ENCODE measurements at places on chromosomes 7 and 10. TPM values are rescaled to one million over a fixed set of nuclear protein-coding genes. Genes with fewer than 3 reads are reported as not detected.

Gene TRPV5
- not detected for total RNA-seq

Gene SH2B2
- total RNA-seq = 9.4 TPM

Gene BTBD16
- not detected for total RNA-seq

Gene FAM241B
- total RNA-seq = 13.7 TPM

Gene HOXA11
- not detected for total RNA-seq

Gene DYDC2
- 2.6 TPM for total RNA-seq

Gene EVX1
- not detected for total RNA-seq

Gene ADAM22
- 8.7 TPM for total RNA-seq

Gene ZNF503
- 0.09 TPM for total RNA-seq

DNA sequence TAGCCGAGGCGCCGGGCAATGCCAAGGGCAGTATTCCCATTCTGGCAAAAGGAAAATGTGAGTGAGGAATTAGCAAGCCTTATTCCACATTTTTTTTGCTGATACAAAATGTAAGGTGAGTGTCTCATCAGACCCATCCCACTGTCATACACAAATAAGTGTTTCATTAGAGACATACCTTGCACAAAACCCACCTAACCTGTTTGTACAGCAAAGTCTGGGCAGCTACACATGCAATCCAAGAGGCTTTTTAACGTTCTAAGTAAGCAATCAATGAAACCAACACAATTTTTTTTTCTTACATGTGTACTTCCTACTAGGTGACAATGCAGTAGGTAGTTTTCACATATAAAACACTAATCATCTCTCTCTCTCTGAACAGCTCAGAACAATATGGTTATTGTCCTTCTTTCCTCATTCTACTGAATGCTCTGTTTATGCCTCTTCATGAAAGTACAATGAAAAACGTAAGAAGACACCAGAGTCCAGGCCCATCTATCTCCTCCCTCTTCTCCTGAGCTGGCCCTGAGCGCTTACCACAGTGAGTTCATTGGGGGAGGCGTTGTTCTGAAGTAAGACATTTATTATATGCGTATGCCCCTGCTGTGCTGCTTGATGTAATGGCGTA is 217.2 kb downstream of the ANK3 start:
- H3K4me3 ChIP-seq = no peak overlapping the region
- no peaks in the 10 kb centered on the region for H3K4me1 ChIP-seq
- H3K27me3 ChIP-seq = no peaks in the 10 kb centered on the region
- DNase-seq = no peak
- H3K27ac ChIP-seq = no peak overlapping the region

DNA sequence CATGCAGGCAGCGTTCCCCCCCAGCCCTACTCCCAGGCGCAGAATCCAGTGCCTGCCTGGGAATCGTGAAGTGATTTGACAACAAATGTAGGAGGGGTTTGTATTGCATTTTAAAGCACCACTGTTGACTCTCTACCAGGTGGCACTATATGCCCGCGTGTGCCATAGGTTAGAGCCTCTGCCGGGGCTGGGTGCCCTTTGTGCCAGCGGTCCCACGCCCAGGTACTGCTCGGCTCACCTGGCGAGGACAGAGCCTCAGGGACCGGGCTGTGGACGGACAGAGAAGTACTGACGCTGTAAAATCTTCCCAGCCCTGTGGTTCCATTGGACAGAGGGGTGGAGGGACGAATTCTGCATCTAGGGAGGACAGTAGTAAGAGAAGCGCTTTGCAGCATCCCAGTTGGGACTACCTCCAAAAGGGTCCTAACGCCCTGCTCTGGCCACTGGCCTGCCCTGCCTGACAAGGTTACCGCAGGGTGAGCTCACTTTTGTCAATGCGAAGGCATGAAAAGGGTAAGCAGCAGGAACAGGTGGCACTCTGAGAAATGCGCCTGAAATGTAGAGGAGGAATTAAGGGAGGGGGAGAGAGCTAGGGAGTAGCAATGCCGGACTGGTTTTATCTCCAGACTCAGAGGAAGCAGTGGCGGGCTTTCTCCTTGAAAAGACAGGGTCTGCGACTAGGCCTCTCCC is 788 bp upstream of the CACNA2D1 start:
- H3K36me3 ChIP-seq = no peaks in the 10 kb centered on the region
- H3K4me1 ChIP-seq = 0 out of 2 replicates have a peak, but pooled peaks cover 2% of the 10 kb centered on the region
- no peaks in the 10 kb centered on the region for H3K27me3 ChIP-seq
- H3K4me3 ChIP-seq = peak overlapping the region; percentile 94

- DNase-seq = no peak
- no peaks in the 10 kb centered on the region for H3K36me3 ChIP-seq
- H3K27me3 ChIP-seq = peaks cover 96% of the 10 kb centered on the region
- no peaks in the 10 kb centered on the region for H3K4me1 ChIP-seq
These were observed 726 bp upstream of the HOXA9 start for GRCh38 chr7:27165996-27166530.

- no peaks in the 10 kb centered on the region for H3K27me3 ChIP-seq
- no peak overlapping the region for H3K4me3 ChIP-seq
- no peak for DNase-seq
- H3K36me3 ChIP-seq = no peaks in the 10 kb centered on the region
- no peaks in the 10 kb centered on the region for H3K4me1 ChIP-seq
- no peak overlapping the region for H3K27ac ChIP-seq
These were observed 52.5 kb upstream of the USP6NL start for GRCh38 chr10:11663763-11664555.

GRCh38 chr7:159023746-159024145 is 120.9 kb downstream of the VIPR2 start:
- peak; percentile 18 for DNase-seq
- H3K27me3 ChIP-seq = no peaks in the 10 kb centered on the region
- 0 out of 2 replicates have a peak, but pooled peaks cover 2% of the 10 kb centered on the region for H3K4me1 ChIP-seq
- H3K36me3 ChIP-seq = peaks cover 5% of the 10 kb centered on the region
- H3K4me3 ChIP-seq = no peak overlapping the region

DNA sequence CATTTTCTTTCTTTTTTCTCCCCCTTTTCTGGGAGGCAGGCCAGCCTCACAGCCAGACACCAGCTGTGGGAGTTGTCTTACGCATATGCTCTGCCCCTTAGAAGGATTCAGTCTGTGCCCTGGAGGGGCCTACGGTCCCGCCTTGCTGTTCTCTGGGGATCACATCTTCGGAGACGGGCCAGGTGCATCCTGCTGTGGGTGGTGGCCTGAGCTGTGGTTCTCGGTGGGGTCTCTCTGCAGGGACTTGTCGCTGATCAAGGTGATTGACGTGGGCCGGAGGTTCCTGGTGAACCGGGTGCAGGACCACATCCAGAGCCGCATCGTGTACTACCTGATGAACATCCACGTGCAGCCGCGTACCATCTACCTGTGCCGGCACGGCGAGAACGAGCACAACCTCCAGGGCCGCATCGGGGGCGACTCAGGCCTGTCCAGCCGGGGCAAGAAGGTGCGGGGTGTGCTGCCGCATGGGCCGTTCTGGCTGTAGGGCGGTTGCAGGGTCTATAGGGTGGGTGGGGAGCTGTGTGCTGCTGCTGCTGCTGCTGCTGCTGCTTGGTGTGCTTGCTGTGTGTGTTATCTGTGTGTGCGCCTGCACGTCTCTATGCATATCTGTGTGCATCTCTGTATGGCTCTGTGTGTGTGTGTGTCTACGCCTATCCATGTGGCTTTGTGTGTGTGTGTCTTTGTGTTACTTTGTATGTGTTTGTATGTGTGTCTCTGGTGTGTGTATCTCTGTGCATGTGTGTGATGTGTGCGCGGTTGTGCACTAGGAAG is 17.9 kb downstream of the PFKFB3 start:
- no peak overlapping the region for H3K4me3 ChIP-seq
- H3K4me1 ChIP-seq = no peaks in the 10 kb centered on the region
- H3K27me3 ChIP-seq = no peaks in the 10 kb centered on the region
- no peak for DNase-seq
- H3K27ac ChIP-seq = no peak overlapping the region

- no peak overlapping the region for H3K27ac ChIP-seq
- H3K4me3 ChIP-seq = no peak overlapping the region
- H3K4me1 ChIP-seq = peaks cover 8% of the 10 kb centered on the region
- H3K27me3 ChIP-seq = no peaks in the 10 kb centered on the region
- DNase-seq = no peak
These were observed 116.4 kb downstream of the PTEN start for GRCh38 chr10:87979847-87980246.

DNA sequence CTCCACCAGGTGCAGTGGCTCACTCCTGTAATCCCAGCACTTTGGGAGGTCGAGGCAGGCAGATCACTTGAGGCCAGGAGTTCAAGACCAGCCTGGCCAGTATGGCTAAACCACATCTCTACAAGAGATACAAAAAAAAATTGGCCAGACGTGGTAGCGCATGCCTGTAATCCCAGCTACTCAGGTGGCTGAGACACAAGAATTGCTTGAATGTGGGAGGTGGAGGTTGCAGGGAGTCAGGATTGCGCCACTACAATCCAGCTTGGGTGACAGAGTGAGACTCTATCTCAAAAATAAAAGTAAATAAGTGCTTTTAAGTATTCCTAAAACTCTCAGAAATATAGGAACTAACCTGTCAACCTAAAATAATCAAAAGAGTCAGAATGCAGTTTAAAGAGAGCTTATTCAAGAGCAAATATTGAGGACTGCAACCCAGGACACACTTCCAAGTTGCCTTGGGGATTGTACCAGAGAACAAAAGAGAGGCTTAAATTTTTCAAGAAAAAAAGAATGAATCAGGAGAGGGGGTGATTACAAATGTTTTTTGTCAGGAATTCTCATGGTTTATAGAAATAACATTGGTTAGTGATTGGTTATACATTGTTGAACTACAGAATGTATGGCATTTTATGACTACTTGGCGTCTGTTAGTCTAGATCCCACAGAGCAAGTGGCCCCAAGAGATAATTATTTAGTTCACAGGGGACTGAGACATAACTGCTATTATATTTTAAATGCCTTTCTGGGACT is 33.2 kb upstream of the PPP1R9A start:
- H3K4me3 ChIP-seq = no peak overlapping the region
- peaks cover 20% of the 10 kb centered on the region for H3K36me3 ChIP-seq
- DNase-seq = no peak
- no peak overlapping the region for H3K27ac ChIP-seq
- no peaks in the 10 kb centered on the region for H3K4me1 ChIP-seq
- no peaks in the 10 kb centered on the region for H3K27me3 ChIP-seq

GRCh38 chr10:95286707-95287106 is 4.1 kb downstream of the PDLIM1 start:
- no peaks in the 10 kb centered on the region for H3K27me3 ChIP-seq
- H3K27ac ChIP-seq = no peak overlapping the region
- H3K4me1 ChIP-seq = 0 out of 2 replicates have a peak, but pooled peaks cover 8% of the 10 kb centered on the region
- H3K36me3 ChIP-seq = peaks cover 3% of the 10 kb centered on the region
- no peak for DNase-seq
- no peak overlapping the region for H3K4me3 ChIP-seq

DNA sequence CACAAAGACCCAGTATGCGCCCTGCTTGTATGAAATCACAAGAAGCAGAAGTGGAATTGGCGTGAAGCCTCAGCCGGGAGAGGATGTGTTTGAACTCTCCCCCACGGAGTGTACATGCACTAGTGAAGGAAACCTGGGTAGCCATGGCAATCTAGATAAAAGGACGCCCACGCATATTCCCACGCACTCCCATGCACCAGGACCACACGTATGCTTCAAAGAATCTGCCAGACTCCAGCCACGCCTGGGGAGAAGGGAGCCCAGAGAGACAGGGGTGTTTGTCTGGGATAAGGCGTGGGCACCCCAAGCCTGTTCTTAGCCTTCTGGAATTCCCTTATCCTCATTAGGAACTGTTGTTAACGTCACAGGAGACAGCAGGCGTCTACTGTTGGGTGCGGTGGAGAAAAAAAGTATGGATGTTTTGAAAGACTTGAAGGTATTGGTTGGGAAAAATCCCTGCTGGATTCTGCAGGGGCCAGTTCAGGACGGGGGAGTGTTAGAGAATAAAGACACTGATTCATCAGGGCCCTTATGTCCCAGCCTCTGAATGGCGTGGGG is 28.9 kb upstream of the ECHDC3 start:
- no peaks in the 10 kb centered on the region for H3K4me1 ChIP-seq
- no peaks in the 10 kb centered on the region for H3K36me3 ChIP-seq
- no peak overlapping the region for H3K27ac ChIP-seq
- DNase-seq = no peak
- no peak overlapping the region for H3K4me3 ChIP-seq
- H3K27me3 ChIP-seq = no peaks in the 10 kb centered on the region

GRCh38 chr7:1172666-1173523 is 12.9 kb upstream of the ZFAND2A start:
- H3K4me3 ChIP-seq = no peak overlapping the region
- no peaks in the 10 kb centered on the region for H3K4me1 ChIP-seq
- no peak for DNase-seq
- H3K27ac ChIP-seq = no peak overlapping the region

DNA sequence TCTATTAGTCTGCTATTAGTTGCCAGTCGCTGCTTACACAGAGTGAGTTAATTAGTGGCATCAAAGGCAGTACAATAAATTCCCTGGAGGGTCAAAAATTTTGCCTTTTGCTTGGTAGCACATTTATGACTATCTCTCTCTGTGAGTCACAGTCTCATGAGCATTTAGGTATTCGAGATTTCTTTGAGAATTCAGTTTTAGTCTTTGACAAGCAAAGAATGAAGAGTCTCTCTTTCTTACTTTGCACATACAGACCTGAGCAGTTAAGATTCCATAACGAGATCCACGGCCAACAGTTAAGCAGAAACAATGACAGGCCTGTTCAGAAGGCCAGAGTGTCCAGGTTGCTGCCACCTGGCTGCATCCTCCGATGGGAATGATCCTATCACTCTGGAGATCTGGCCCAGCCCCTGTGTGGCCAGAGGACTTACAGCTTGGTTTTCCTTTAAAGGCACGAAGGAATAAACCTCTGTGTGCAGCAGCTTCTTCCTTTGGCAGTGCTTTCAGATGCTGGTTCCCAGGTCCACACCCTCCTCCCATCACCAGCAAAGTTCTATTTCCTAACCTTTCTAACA is 80.6 kb downstream of the GLI3 start:
- H3K27me3 ChIP-seq = no peaks in the 10 kb centered on the region
- H3K4me3 ChIP-seq = no peak overlapping the region
- H3K27ac ChIP-seq = no peak overlapping the region
- H3K4me1 ChIP-seq = peaks cover 2% of the 10 kb centered on the region
- no peaks in the 10 kb centered on the region for H3K36me3 ChIP-seq
- no peak for DNase-seq

- no peaks in the 10 kb centered on the region for H3K4me1 ChIP-seq
- no peaks in the 10 kb centered on the region for H3K27me3 ChIP-seq
- no peak for DNase-seq
- H3K4me3 ChIP-seq = no peak overlapping the region
These were observed 50.6 kb upstream of the UBE3C start for GRCh38 chr7:157088136-157088535.

GRCh38 chr7:44225566-44226395 is 25.0 kb downstream of the YKT6 start:
- no peaks in the 10 kb centered on the region for H3K36me3 ChIP-seq
- no peaks in the 10 kb centered on the region for H3K27me3 ChIP-seq
- DNase-seq = no peak
- no peak overlapping the region for H3K27ac ChIP-seq
- no peaks in the 10 kb centered on the region for H3K4me1 ChIP-seq
- H3K4me3 ChIP-seq = no peak overlapping the region
